Activated naive CD8-positive, alpha-beta T cell treated with anti-CD3 and anti-CD28 coated beads, Interleukin-2, amount 10 ng/mL, durations not matched to agents 7 days and 5 days (primary cell): ENCODE measurements at places on chromosomes 11 and 22. TPM values are rescaled to one million over a fixed set of nuclear protein-coding genes. Genes with fewer than 3 reads are reported as not detected.

- peaks cover 25% of the 10 kb centered on the region for H3K27me3 ChIP-seq
- H3K4me1 ChIP-seq: peaks cover 10% of the 10 kb centered on the region
- DNase-seq: no peak
- peaks cover 2% of the 10 kb centered on the region for H3K36me3 ChIP-seq
- H3K4me3 ChIP-seq: no peak overlapping the region
Observed at GRCh38 chr11:32088117-32088941, 2.5 kb upstream of the RCN1 start.

DNA sequence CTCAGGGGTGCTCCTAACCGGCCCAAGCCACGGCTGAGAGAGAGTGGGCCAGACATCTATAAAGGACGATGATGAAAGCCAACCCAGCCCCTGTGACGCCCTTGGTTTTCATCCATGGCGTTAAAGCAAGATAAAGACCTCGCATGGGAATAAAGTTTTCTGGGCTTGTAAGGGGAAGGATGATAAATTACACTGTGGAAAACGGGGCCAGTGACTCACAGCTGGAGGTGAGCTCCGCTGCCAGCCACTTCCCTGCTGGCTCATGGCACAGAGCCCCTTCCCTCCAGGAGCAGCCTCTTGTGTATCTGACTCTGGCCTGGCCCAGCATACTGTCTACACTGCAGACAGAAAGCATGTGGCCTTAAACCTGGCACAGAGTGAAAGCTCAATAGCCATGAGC lies 503.2 kb upstream of the B3GAT1 start:
- H3K27me3 ChIP-seq: peaks cover 4% of the 10 kb centered on the region
- no peak overlapping the region for H3K4me3 ChIP-seq
- no peak overlapping the region for H3K27ac ChIP-seq
- no peaks in the 10 kb centered on the region for H3K4me1 ChIP-seq
- DNase-seq: no peak

GRCh38 chr11:79963856-79964645 lies 523.2 kb upstream of the TENM4 start:
- H3K36me3 ChIP-seq: no peaks in the 10 kb centered on the region
- H3K4me1 ChIP-seq: no peaks in the 10 kb centered on the region
- no peaks in the 10 kb centered on the region for H3K27me3 ChIP-seq
- no peak overlapping the region for H3K27ac ChIP-seq
- no peak for DNase-seq

DNA sequence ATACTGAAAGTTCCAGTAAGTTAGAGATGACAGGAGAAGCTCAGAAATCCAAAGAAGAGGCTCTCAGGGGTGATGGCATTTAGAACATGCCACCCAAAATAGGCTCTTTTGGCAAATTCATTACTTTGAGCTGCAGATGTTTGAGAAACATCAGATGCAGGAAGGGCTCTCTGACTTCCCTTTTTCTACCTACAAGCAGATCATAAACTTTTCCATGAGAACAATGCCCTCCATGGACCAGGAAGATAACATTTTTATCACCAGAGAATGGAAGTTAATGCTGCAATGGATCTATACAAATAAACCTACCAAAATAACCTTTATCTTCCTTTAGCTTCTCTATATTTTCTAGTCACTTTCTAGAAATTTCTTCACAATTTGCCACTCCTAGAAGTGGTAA lies 32.7 kb upstream of the FAR1 start:
- peaks cover 14% of the 10 kb centered on the region for H3K27me3 ChIP-seq
- no peaks in the 10 kb centered on the region for H3K4me1 ChIP-seq
- H3K4me3 ChIP-seq: no peak overlapping the region
- no peaks in the 10 kb centered on the region for H3K36me3 ChIP-seq

- peak; percentile 52 for DNase-seq
- peaks cover 2% of the 10 kb centered on the region for H3K27me3 ChIP-seq
- peaks cover 31% of the 10 kb centered on the region for H3K4me1 ChIP-seq
- H3K36me3 ChIP-seq: no peaks in the 10 kb centered on the region
- H3K4me3 ChIP-seq: no peak overlapping the region
- peak overlapping the region; percentile 30 for H3K27ac ChIP-seq
Observed at GRCh38 chr22:42313804-42314581, 43.5 kb upstream of the TCF20 start.

- H3K27ac ChIP-seq: peak overlapping the region; percentile 96
- H3K27me3 ChIP-seq: no peaks in the 10 kb centered on the region
- H3K4me3 ChIP-seq: peak overlapping the region; percentile 91
- peaks cover 42% of the 10 kb centered on the region for H3K36me3 ChIP-seq
Observed at GRCh38 chr22:36373258-36373579, 14.5 kb downstream of the MYH9 start.

DNA sequence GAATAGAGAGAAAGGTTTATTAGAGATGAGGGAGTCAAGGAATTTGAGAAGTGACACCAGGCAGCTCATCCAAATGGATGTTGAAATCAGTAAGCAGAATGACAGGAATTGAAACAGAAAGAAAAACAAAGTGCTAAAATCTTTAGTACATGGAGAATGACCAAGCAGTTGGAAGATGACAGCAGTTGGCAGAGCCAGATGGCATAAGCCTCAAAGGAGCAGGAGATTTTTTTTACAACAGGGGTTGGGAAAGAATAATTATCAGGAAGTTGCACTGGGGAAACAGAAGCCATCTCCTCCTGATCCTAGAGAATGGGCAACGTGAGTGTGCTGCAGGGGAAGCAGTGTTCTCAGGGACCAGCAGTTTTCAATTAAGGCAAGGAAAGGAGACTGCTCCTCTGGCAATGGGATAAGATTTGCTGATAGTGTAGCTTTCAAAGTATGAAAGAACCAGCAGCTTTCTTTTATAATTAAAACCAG lies 28.9 kb downstream of the RAB39A start:
- no peak for DNase-seq
- peak overlapping the region; percentile 5 for H3K4me3 ChIP-seq
- H3K27ac ChIP-seq: no peak overlapping the region
- H3K27me3 ChIP-seq: peaks cover 19% of the 10 kb centered on the region
- H3K4me1 ChIP-seq: peaks cover 6% of the 10 kb centered on the region

DNA sequence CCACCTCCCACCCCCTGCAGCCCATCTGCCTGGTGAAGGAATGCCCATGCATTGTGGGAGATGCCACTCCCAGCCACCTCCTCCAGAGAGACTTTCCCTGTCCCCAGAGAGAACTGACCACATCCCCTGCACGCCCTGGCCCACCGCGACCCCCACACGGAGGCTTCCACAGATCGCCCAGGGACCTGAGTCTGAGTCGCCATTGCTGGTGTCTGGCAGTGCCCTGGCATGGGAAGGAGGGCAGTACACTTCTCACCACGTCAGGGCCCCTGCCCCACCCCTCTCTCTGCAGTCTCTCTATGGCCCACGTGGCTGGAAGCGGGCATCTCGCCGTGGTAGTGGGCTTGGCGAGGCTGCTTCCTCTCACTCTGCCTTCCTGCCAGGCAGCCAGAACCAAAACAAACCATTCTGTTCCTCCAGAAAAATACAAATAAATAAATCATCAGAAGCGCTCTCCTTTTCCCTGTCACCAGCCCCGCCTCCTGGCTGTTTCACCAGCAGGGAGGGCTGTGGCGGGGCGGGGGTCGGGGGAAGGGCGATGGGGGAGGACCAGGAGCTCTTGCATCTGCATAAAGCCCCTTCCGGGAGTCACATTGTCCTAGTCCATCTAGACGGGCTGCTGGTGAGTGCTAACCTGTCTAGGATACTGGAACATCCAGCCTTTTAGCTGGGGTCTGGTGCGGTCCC lies 20.9 kb downstream of the SHISAL1 start:
- H3K4me1 ChIP-seq: no peaks in the 10 kb centered on the region
- H3K27ac ChIP-seq: no peak overlapping the region
- H3K27me3 ChIP-seq: no peaks in the 10 kb centered on the region
- DNase-seq: no peak
- H3K36me3 ChIP-seq: no peaks in the 10 kb centered on the region

- H3K36me3 ChIP-seq: peaks cover 15% of the 10 kb centered on the region
- no peak overlapping the region for H3K4me3 ChIP-seq
- H3K4me1 ChIP-seq: peaks cover 9% of the 10 kb centered on the region
- no peak for DNase-seq
Observed at GRCh38 chr11:85941380-85941973, 86.3 kb downstream of the CCDC83 start.

- H3K36me3 ChIP-seq: no peaks in the 10 kb centered on the region
- H3K4me1 ChIP-seq: no peaks in the 10 kb centered on the region
- no peaks in the 10 kb centered on the region for H3K27me3 ChIP-seq
- no peak overlapping the region for H3K4me3 ChIP-seq
- no peak overlapping the region for H3K27ac ChIP-seq
Observed at GRCh38 chr11:114889594-114890011, 211.3 kb downstream of the NXPE2 start.

DNA sequence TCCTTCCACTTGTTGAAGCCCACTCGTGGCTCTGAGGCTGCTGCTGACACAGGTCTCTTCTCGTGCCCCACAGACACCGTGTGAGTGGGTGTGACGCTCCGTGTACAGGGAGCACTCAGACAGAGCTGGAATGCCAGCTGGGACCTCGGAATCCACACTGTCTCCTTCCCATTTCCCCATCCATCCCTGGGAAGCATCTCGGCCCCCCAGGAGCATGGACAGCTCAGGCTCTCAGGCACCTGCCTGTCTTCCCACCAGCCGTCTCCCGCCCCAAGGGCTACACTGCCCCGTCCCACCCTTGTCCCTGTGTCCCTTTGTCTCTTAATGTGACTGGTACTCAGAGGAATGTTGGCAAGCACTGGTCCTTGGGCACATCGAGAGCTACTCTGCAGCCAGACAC lies 63.8 kb downstream of the ARHGAP8 start:
- H3K27ac ChIP-seq: no peak overlapping the region
- no peak for DNase-seq
- H3K4me1 ChIP-seq: no peaks in the 10 kb centered on the region
- H3K27me3 ChIP-seq: peaks cover 2% of the 10 kb centered on the region
- no peak overlapping the region for H3K4me3 ChIP-seq

DNA sequence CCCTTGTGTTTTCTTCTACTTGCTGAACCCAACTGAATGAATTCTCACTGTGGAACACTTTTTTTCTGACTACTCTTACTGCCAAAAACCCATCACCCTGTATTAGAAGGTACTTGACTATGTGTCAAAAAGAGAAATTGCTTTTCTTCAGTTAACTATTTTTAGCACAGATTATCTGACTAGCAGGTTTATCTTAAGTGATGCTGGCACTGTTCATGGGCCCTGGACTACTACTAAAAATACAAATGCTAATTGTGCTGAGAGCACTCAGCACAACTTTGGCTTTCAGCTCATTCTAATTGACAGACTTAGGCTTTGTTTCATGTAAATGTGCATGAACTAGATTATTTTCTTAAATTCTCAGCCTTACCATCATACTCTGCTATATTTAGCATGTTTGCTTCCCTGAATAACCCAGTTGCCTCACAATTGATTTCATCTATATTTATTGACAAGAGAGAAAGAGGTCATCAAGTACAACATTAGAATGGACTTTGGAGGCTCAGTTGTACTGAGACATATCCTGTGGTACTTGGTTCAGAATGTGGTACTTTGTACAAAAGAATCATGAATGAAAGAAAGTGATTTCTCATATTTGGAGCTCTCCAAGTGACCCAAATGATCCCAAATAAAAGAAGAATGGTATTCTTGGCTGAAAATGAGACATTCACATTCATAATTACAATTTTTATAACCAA lies 478.3 kb downstream of the KCNA4 start:
- no peak overlapping the region for H3K27ac ChIP-seq
- H3K4me3 ChIP-seq: no peak overlapping the region
- no peak for DNase-seq
- no peaks in the 10 kb centered on the region for H3K36me3 ChIP-seq
- no peaks in the 10 kb centered on the region for H3K4me1 ChIP-seq

GRCh38 chr11:64711956-64712362 lies 11.0 kb downstream of the NRXN2 start:
- no peak for DNase-seq
- H3K4me3 ChIP-seq: peak overlapping the region; percentile 2
- no peaks in the 10 kb centered on the region for H3K36me3 ChIP-seq
- peaks cover 15% of the 10 kb centered on the region for H3K4me1 ChIP-seq
- H3K27ac ChIP-seq: no peak overlapping the region

DNA sequence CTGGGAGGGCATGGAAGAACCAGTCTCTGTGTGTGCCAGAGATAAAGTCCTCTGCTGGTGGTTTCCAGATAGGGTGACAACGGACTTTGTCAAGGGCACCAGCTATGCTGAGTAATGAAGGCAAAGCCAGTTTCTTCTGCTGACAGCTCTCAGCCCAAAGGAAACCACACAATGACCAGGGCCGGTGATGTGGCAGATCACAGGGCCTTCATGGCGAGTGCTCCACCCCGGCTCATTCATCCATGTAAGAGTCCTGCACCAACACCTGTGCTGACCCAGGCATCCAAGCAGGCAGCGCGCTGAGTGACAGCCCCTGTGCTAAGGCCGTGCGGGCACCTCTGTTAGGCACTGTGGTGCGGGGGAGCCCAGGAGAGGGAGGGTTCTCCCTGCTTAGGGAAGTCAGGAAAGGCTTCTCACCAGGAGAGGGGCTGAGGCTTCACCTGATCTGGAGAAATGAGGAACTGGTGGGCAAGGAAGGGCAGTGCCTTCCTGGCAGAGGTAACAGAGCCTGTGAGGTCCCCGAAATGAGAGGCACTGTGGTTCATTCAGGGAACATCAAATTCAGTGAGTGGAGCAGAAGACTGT lies 33.8 kb downstream of the TP53I11 start:
- no peak overlapping the region for H3K4me3 ChIP-seq
- DNase-seq: no peak
- H3K4me1 ChIP-seq: no peaks in the 10 kb centered on the region
- no peaks in the 10 kb centered on the region for H3K27me3 ChIP-seq

DNA sequence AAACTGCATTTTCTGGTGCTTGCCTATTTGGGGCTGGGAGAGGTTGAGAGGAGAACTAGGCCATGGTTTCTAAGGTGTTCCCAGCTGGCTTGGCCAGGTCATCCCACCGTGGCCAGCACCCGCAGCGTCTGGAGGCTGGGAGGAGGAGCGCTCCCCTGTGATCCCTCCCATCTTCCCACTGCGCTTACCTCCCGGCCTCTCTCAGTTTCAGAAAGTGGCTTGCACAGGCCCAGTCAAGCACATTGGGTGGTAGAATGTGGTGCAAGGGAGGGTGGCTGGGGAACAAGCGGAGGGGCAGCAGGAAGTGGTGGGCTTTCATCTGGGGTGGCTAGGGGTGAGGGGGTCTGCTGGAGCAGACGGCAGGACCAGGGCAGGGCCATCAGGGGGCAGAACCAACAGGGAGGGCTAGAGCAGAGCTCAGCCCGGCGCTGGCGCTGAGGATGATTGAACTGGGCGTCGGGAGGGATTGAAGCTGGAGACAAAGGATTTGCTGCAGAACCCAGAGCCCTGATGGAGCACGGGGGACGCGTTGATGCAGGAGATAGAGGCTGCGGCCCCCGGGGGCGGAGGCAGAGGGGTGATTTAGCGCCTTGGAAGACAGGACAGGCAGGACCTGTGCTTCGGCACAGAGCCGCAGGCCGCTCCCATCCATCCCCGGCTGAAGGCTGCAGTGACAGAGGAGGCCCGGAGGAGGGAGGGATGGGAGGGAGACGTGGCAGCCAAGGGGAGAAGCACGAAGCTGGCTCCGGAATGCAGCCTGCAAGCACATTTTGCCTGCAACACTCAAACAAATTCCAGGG lies 76.0 kb downstream of the TRIM29 start:
- H3K4me3 ChIP-seq: no peak overlapping the region
- H3K36me3 ChIP-seq: no peaks in the 10 kb centered on the region
- no peaks in the 10 kb centered on the region for H3K4me1 ChIP-seq
- DNase-seq: no peak
- no peak overlapping the region for H3K27ac ChIP-seq

CAVIN3 gene
- 1.6 TPM for total RNA-seq

LDHAL6A gene
- not detected for total RNA-seq

PHOX2A gene
- total RNA-seq: not detected

OR5B2 gene
- total RNA-seq: not detected

OR8D4 gene
- not detected for total RNA-seq

ISX gene
- not detected for total RNA-seq

TUBA8 gene
- total RNA-seq: 3.7 TPM

TP53I11 gene
- total RNA-seq: 15.7 TPM

EHF gene
- total RNA-seq: not detected
